Hepatocyte (in vitro differentiated cells): ENCODE measurements at places on chromosomes 1 and 21.
A peak's percentile ranks its signal among the peaks of the same experiment; 100 is the strongest.

- H3K36me3 ChIP-seq: no peaks in the 10 kb centered on the region
- H3K4me3 ChIP-seq: no peak overlapping the region
- H3K4me1 ChIP-seq: peaks cover 52% of the 10 kb centered on the region
These were observed 12.7 kb upstream of the C1orf159 start for GRCh38 chr1:1128454-1129139.

- peak overlapping the region; percentile 62 for H3K27ac ChIP-seq
- no peak overlapping the region for H3K4me3 ChIP-seq
- DNase-seq: peak; percentile 39
- H3K36me3 ChIP-seq: no peaks in the 10 kb centered on the region
These were observed 153.4 kb downstream of the PBX1 start for GRCh38 chr1:164712131-164713036.

GRCh38 chr1:17485281-17485680 lies 45.8 kb upstream of the RCC2 start:
- H3K4me1 ChIP-seq: peaks cover 6% of the 10 kb centered on the region
- no peaks in the 10 kb centered on the region for H3K36me3 ChIP-seq
- DNase-seq: no peak
- H3K27me3 ChIP-seq: no peaks in the 10 kb centered on the region
- no peak overlapping the region for H3K4me3 ChIP-seq

DNA sequence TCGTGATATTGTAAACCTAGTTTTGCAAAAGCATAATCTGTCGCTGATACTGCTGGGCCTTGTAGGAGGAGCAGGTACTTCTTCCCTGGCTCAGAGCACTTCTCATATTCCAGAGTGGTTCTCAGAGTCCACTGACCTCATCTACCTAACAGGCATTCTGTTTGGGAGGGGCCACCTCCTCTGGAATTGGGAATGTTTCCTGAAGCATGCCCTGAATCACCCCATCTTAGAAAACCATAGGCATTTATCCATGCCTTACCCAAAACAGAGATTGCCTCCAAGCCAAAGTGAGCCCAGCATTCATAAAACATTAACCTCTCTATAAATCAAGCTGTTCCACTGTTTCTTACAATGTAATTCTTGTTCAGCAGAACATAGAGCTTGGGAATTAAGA lies 35.1 kb downstream of the SLC44A3 start:
- no peaks in the 10 kb centered on the region for H3K27me3 ChIP-seq
- no peak for DNase-seq
- peak overlapping the region; percentile 58 for H3K27ac ChIP-seq

DNA sequence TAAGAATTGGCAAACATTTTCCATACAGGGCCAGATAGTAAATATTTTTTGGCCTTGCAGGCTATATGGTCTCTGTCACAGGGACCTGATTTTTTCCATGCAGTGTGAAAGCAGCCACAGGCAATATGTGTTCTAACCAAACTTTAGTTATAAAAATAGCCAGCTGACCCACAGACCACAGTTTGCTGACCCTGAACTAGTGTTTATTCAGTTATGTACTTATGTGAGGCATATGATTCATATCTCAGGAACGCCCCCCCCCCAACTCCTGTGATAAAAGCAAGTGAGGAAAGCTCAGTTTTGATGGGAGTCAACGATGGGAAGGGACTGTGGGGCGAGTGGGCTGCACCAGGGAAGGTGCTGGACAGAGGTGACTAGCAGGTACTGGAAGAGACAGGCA lies 80.1 kb downstream of the HMGB4 start:
- no peaks in the 10 kb centered on the region for H3K4me1 ChIP-seq
- no peak overlapping the region for H3K27ac ChIP-seq
- DNase-seq: peak; percentile 49
- H3K4me3 ChIP-seq: no peak overlapping the region
- H3K36me3 ChIP-seq: no peaks in the 10 kb centered on the region

DNA sequence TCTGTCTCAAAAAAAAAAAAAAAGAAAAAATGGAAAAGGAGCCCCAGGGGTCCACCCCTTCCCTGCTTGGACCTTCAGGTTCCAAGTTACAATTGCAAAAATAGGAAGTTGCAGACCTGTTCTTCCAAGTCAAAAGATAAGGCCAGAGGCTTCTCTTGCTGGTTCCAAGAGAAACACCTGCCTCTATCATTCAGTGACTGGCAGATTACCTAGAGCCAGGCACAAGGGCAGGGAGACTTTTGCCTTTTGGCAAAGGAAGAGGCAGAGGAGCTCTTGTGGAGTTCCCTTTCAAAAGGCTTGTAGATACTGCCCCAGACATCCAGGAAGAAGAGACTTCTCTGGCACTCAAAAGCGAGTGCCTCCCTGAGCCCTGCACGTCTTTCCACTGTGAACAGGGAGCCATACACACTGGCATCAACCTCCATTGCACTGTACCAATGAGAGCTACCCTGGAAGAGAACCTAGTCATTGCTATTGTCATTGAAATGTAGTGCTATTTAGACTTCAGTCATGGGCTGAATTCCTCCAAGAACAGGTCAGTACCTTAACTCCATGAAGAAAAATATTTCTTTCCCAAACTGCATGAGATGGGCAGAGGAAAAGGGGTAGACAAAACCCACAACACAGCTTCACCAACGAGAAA lies 91.2 kb downstream of the LMX1A start:
- H3K4me3 ChIP-seq: no peak overlapping the region
- H3K36me3 ChIP-seq: no peaks in the 10 kb centered on the region
- H3K27ac ChIP-seq: no peak overlapping the region
- no peak for DNase-seq

- peak overlapping the region; percentile 83 for H3K27ac ChIP-seq
- no peak overlapping the region for H3K4me3 ChIP-seq
- no peaks in the 10 kb centered on the region for H3K36me3 ChIP-seq
- no peaks in the 10 kb centered on the region for H3K27me3 ChIP-seq
- peak; percentile 73 for DNase-seq
These were observed 274.8 kb upstream of the RUNX1 start for GRCh38 chr21:35323947-35324346.

GRCh38 chr1:41957568-41957967 lies 38.8 kb upstream of the HIVEP3 start:
- no peaks in the 10 kb centered on the region for H3K36me3 ChIP-seq
- H3K27me3 ChIP-seq: no peaks in the 10 kb centered on the region
- H3K27ac ChIP-seq: no peak overlapping the region

- H3K4me3 ChIP-seq: no peak overlapping the region
- DNase-seq: no peak
- peak overlapping the region; percentile 25 for H3K27ac ChIP-seq
- H3K36me3 ChIP-seq: no peaks in the 10 kb centered on the region
- no peaks in the 10 kb centered on the region for H3K4me1 ChIP-seq
These were observed 22.7 kb upstream of the DNAJC28 start for GRCh38 chr21:33514229-33514628.

- H3K4me3 ChIP-seq: no peak overlapping the region
- H3K36me3 ChIP-seq: no peaks in the 10 kb centered on the region
- no peaks in the 10 kb centered on the region for H3K27me3 ChIP-seq
- no peak overlapping the region for H3K27ac ChIP-seq
- no peaks in the 10 kb centered on the region for H3K4me1 ChIP-seq
These were observed 90.8 kb upstream of the CCDC190 start for GRCh38 chr1:162951553-162952315.

DNA sequence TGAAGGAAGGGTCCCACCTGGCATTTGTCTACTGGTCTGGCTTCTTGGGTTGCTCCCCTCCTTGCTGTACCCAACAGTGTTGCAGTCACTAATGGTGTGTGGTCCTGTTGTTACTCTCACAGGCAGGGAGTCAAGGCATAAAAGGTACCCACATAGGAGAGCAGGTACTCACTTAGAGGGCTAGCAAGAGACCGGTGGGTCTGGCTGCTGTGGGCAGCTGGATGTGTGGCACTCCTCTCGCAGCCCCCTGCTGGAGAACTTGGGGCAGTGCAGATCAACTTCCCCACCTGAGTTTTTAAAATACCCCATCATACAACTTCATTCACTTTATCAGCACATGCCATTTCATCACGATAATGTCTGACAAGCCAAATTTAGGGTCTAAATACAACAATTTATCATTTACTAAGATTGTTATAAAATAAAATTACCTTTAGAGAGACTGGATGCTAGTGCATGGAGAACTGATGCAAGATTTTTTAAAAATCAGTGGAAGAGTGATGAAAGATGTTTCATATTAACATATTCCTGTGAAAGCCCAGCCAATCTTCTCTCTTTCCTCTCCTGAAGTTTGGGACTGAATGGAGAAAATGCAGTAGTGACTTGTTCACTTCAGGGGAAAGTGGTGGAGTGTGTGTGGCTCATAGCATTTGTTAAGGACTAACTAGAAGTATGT lies 42.8 kb downstream of the ACP6 start:
- H3K4me3 ChIP-seq: no peak overlapping the region
- H3K36me3 ChIP-seq: no peaks in the 10 kb centered on the region
- peak overlapping the region; percentile 67 for H3K27ac ChIP-seq
- H3K27me3 ChIP-seq: no peaks in the 10 kb centered on the region
- H3K4me1 ChIP-seq: peaks cover 15% of the 10 kb centered on the region
- DNase-seq: peak; percentile 70

DNA sequence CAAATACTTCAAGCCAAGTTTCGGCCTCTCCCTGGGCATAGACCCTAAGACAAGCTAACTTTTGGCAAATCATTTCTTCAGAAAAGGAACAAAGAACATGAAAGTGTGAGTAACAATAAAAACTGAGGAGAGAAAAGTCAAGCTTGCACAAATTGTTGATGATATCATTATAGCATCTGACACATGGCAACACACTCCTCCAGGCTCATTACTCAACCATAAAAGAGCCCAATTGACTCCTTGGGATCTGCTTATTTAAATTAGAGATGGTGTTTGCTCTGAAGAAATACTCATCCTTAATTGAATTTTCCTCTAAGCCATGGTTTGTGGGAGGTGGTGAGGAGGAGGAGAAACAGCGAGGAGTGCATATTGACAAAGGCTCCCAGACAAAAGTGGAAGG lies 54.5 kb downstream of the TNFSF4 start:
- no peaks in the 10 kb centered on the region for H3K27me3 ChIP-seq
- no peak overlapping the region for H3K27ac ChIP-seq
- H3K4me1 ChIP-seq: no peaks in the 10 kb centered on the region
- H3K4me3 ChIP-seq: no peak overlapping the region

DNA sequence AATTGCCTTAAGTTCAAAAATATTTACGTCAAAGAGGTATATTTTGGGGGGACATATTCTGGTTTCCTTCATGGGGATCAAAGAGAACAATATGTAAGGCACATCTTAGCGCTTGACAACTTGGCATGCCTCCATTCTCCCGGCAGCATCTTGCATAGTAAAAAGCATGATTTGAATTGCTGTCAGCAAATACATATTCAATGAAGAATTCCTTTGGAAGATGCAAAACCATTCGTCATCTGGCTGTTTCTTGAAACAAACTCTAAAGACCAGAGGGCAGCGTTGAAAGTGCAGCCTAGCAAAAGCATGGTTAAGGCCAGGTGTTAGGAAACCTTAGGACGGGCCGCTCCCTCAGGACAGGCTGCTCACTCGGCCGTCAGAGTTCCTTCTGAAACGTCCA lies 3.4 kb upstream of the PIK3CD start:
- DNase-seq: no peak
- peaks cover 5% of the 10 kb centered on the region for H3K4me1 ChIP-seq
- no peak overlapping the region for H3K4me3 ChIP-seq
- no peaks in the 10 kb centered on the region for H3K36me3 ChIP-seq
- peaks cover 37% of the 10 kb centered on the region for H3K27me3 ChIP-seq
- H3K27ac ChIP-seq: no peak overlapping the region

- H3K36me3 ChIP-seq: no peaks in the 10 kb centered on the region
- DNase-seq: no peak
- H3K4me1 ChIP-seq: peaks cover 5% of the 10 kb centered on the region
- H3K4me3 ChIP-seq: no peak overlapping the region
These were observed 14.7 kb upstream of the PTGFR start for GRCh38 chr1:78475888-78476610.

DNA sequence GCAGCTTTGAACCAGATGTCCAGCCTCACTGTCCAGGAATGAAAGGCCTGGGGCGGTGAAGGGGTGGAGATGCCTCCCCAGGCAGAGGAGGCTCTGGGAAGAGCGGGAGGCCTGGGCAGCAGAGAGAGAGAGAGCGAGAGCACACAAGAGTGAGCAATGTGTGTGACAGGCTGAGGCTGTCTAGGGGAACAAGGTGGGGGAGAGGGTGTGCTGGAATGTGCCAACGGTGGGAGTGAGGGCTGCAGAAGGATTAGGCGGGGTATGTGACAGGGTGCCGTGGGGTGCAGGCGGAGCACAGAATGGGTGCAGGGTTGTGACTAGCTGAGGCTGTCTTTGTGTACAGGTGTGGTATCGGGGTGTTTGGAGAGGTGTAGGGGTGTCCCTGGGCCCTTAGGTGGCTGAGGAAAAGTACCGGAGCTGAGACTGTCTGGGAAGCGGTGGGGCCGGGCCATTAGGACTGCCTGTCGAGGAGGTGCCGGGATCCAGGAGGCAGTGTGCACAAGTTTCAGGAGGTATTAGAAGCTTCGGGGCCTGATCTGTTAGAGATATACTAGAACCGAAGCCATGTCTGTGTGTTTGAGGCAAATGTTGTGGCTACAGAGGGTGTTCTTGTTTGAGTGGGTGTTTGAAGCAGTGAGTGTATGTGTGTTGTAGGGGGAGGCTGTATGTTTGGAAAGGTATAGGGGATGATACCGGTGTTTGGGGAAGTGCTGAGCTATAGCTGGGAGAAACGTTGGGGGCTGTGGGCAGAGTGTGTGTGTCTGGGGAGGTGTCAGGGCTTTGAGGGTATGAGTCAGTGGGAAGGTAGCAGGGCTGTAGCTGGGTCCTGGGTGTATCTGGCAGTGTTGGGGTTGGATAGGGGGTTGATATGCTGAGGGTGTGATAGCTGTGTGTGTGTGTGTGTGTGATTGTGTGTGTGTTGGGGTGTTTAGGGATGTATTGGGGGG lies 9.1 kb downstream of the AHDC1 start:
- no peak for DNase-seq
- H3K36me3 ChIP-seq: no peaks in the 10 kb centered on the region
- no peak overlapping the region for H3K4me3 ChIP-seq

- H3K36me3 ChIP-seq: no peaks in the 10 kb centered on the region
- H3K27ac ChIP-seq: no peak overlapping the region
- DNase-seq: no peak
- no peaks in the 10 kb centered on the region for H3K4me1 ChIP-seq
- no peak overlapping the region for H3K4me3 ChIP-seq
These were observed 28.3 kb upstream of the CYP4B1 start for GRCh38 chr1:46770541-46770940.

DNA sequence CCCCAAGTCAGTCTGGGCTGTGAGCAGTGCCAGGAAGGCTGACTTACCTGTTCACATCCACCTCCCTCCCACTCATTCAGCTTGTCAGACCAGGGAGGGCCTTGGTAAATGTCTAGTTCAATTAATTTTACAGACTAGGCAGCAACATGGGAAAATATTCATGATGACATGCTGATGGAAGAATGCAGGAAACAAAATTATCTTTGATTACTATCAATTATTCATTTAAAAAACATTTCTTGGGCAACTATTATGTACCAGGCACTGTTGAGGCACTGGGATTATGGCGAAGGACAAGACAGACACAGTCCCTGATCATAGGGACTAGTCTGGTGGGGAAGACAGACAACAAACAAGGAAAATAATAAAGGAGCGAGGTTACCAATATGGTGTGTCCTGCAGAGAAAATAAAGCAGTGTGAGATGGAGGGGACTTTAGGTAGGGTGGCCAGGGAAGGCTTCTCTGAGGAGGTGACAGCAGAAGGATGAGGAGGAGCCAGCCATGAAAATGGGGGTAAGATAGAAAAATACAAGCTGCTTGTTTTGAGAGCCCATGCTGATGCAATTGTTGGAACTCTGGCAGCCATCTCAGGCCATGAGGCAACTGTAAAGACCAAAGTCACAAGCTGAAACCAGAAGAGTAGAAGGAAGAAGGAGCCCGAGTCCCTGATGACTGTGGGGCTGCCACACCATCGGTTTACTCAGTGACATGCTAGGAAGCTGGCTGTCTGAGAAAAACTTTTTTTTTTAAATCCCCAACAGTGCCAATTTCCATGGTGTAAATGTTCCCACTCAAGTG lies 14.0 kb downstream of the TRIM62 start:
- no peaks in the 10 kb centered on the region for H3K27me3 ChIP-seq
- DNase-seq: no peak
- peaks cover 8% of the 10 kb centered on the region for H3K4me1 ChIP-seq
- no peaks in the 10 kb centered on the region for H3K36me3 ChIP-seq
